ENCODE measurements at places on chromosomes 4 and X.

DNA sequence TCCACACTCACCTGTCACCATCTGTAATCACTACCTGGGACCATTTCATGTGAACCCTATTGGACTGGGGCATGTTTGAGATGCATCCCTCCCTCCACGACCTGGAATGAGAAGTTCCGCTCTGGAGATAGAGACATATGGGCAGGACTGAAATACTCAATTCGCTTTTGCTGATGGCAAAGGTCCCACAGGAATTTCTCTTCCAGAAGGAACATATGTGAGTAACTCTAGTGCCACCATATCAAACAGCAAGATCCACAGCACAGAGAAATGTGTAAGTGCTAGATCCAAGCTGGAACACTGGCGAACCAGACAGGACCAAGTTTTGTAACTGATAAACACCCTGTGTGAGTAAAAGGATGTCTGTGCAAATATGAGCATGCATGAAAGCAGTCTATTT is 43.9 kb downstream of the SEL1L3 start:
- DNase-seq, result no peak

DNA sequence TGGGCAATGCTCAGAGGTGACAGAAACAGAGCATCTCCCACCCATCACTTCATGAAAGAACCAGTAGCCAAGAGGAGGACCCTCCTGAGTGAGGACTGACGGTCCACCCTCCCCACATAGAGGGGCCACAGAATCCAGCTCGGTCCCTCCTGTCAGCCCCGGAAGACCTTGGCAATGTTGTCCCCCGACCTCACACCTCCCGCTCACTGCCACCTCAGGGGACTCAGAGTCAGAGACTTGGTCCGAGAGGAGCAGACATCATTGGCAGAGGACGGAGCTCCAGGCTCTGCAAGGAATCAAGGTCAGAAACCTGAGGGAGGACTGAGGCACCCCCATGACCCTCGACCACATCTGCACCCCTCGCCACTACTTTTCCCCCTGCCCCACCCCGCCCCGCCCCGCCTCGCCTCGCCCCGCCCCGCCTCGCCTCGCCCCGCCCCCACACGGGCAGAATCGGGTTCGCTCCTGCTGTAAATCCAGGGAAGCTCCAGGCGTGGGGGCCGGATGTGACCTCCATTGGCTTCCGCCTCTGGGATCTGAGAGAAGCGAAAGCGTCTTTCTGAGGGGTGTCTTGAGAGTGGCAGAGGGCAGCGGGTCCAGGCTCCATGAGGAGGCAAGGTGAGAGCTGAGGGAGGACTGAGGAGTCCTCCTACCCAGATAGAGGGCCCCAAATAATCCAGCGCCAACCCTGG is at the start of gene MAGEA11:
Gene MAGEA11, plus strand, starts transcription at position 516 of the 692 bp plus-strand sequence. CDS start 1,100 bp downstream, outside the sequence.
- DNase-seq, result no peak

- no peak for DNase-seq
These were observed 113.0 kb downstream of the RBM47 start for GRCh38 chr4:40516651-40517050.

GRCh38 chr4:183755596-183755995 is 96.5 kb downstream of the TRAPPC11 start:
- no peak for DNase-seq

- no peak for DNase-seq
These were observed 415.1 kb downstream of the AFF2 start for GRCh38 chrX:148915474-148915873.

- no peak for DNase-seq
These were observed 106.9 kb downstream of the KDR start for GRCh38 chr4:55018521-55018920.

DNA sequence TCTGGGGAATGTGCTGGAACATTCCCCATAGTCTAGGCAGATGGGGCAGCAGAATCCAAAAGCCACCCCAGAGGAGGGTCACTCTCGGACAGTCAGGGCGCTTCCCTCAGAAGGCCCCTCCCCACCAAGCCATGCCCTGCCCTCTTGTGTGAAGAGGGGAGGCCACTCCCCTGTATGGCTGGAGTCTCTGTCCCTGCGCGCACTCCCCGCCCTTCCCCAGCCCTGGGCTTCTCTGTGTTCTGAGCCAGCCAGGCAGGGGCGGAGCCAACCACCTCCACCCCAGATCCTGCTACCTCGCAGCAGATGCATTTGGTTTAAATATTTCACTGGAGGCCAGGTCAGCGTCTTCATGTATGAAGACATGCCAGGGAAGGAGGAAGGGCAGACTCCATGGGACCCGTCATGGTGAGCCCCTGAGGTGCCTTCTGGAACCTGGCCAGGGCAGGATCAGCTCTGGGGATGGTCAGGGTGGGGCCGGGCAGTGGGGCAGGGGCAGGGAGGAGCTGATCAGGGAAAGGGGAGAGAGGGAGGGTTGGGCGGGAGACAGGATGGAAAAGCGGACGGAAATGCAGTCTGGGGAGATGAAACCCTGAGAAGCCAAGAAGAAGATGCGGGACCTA is 107.3 kb downstream of the ADRA2C start:
- DNase-seq, result no peak

DNA sequence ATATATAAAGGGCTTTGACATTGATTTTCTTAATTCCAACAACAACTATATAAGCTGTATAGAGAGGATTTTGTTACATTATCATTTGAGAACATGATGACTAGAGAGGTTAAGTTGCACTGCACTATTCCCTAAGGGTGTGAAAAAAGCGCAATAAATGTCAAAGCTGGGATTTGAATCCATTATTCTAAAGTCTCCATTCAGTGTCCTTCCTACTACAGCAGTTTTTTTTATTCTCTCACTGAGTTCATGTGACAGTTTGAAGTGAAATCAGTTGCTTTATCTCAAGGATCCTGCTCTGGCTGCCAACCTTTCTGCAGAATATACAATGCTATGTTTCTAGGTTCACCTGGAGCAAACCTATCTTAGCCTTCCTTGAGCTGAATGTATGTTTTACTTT is 177.5 kb downstream of the ANKRD50 start:
- DNase-seq, result no peak

DNA sequence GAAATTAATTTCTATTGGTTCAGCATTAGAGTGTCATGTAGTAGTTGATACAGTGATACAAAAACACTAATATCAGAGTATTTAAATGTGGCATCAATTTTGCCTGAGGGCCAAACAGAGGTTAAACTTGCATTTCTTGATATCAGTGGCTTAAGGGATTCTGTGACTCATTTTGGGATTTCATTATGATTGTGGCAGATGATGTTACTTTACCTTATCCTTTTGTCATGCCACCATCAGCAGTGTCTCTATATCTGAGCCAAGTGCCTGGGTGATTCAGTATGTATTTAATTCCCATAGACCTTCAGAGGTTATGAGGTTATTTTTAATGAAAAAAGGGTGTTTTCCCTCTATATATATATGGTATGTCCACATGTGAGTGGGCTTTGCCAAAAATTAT is 582.9 kb downstream of the ADGRL3 start:
- DNase-seq, result peak; percentile 57

GRCh38 chr4:138788267-138788790 is 227.3 kb upstream of the NOCT start:
- no peak for DNase-seq

All from activated CD4-positive, alpha-beta T cell treated with anti-CD3 and anti-CD28 coated beads, Interleukin-10, Interleukin-2, amounts not matched to agents 100 ng/mL and 50 ng/mL, durations not matched to agents 16 hours and 8 hours (primary cell).